ENCODE measurements at places on chromosomes 4 and X. TPM values are rescaled to one million over a fixed set of nuclear protein-coding genes. Genes with fewer than 3 reads are reported as not detected.

CPE gene
- 6.9 TPM for total RNA-seq

GLOD5 gene
- not detected for total RNA-seq

ERVMER34-1 gene
- total RNA-seq, result not detected

TIMM17B gene
- total RNA-seq, result 24.2 TPM

LGI2 gene
- under 0.01 TPM for total RNA-seq

SPARCL1 gene
- total RNA-seq, result not detected

HEPH gene
- total RNA-seq, result 64.5 TPM

FAM241A gene
- total RNA-seq, result 2.1 TPM

DSPP gene
- not detected for total RNA-seq

PSAPL1 gene
- not detected for total RNA-seq

All from osteoblast (primary cell).